ENCODE measurements at places on chromosomes 6 and 20.

GRCh38 chr6:85561750-85562357 is 31.8 kb downstream of the SNX14 start:
- no peak for DNase-seq

GRCh38 chr6:150897400-150897943 is 32.0 kb downstream of the MTHFD1L start:
- DNase-seq = no peak

DNA sequence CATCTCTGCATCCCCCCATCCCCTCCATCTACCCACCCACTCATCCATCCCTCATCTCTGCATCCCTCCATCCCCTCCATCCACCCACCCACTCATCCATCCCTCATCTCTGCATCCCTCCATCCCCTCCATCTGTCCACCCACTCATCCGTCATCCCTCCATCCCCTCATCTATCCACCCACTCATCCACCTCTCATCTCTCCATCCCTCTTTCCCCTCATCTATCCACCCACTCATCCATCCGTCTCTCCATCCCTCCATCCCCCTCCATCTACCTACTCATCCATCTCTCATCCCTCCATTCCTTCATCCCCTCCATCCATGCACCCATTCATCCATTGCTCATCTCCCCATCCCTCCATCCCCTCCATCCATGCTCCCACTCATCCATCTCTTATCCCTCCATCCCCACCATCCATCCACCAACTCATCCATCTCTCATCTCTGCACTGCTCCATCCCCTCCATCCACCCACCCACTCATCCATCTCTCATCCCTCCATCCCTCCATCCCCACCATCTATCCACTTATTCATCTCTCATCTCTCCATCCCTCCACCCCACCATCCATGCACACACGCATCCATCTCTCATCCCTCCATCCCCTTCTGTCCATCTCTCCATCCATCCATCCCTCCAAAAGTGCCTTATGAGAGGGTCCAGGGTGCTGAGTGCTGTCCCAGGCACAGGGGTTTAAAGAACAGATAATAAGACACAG is 51.4 kb downstream of the WDR27 start:
- no peak for DNase-seq

DNA sequence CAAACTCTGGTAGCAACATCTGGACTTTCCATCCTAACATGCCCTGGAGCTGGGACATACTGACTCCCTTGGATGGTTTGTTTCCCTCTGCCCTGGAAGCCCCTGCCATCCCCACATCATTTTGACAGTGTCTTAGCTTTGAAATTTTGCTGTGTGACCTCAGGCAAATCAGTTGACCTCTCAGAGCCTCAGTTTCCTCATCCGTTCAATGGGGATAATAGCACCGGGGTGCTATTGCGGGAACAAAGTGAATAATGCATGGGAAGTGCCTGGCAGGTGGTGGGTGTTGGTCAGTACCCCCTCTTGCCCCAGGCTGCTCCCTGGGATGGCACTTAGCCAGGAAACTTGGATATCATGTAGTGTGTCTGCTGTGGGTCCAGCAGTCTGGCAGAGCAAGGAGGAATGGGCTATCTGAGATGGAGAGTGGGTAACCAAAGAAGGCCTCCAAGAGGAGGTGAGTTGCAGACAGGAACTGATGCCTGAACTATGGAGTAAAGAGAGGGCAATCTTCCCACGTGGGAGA is 88.6 kb downstream of the MRPL14 start:
- no peak for DNase-seq

DNA sequence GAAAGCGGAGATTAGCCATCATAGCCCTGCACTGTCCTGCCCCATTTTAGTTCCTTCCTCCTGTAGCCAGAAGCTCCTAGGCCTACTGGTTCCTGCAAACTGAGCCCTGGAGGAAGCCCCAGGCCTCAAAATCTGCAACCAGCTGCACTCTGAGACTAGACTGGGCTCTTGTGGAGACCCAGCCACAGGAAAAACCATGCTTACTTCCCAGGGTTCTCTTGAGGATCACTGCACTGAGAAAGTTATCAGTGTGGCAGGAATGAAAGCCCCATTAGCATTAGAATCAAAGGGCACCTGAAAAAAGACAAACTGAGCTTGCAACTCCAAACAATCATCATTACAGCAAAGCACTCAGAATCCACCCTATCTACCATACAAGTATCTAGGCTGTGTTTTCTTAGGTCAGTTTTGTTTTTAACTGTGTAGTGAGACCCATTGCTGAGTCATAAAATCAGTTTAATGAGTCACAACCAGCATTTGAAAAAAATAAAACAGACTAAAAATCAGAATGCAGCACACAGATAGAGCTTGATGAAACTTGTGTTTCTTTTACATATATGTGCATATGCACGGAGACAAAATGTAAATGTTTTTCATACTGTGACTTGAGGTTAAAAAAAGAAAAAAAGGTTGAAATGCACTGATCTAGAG is 91.0 kb downstream of the UNC5CL start:
- DNase-seq = no peak

DNA sequence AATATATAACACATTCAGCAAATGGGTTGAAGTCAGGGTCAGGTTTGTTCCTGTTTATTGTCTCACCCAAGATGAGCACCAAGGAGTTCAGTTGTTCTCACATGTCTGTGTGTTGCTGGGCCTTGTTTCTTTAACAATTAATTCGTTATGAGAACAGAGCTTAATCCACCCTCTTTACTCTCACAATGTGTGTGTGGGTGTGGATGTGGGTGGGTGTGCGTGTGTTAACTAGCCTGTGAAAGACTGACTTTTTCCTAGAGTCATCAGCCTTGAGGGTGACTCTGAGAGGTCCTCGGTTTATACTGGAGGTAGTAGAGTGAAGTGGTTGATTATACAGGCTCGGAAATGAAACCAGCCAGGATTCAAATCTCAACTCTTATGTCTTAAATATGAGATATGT is 672.1 kb downstream of the MAFB start:
- no peak for DNase-seq

DNA sequence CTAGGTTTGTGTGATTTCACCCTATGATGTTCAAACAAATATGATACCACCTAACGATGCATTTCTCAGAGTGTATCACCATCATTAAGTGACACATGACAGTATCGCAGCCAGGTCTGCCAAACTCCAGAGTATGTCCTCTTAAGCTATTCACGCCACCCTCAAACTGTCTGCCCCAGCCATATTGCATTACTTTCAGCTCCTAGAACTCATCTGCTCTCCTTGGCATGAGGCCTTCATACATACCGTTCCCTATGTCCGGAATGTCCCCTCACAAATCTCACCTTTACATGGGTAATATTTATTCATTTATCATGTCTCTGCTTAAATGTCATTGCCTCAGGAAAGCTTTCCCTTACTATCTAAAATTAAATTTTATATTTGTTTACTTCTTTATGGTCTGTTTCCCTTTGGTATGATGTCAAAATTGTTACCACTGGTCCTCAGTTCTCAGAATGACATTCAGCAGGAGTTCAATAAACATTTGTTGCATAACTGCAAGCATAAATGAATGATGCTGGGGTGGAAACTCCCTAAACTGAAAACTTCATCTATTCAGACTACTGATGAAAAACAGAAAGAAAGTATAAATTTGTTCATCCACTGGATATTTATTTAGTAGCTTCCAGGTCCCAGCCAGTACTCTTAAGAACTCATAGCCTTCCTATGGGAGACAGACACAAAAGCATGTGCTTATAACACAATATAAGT is 3.2 kb downstream of the SESN1 start:
- DNase-seq = no peak

DNA sequence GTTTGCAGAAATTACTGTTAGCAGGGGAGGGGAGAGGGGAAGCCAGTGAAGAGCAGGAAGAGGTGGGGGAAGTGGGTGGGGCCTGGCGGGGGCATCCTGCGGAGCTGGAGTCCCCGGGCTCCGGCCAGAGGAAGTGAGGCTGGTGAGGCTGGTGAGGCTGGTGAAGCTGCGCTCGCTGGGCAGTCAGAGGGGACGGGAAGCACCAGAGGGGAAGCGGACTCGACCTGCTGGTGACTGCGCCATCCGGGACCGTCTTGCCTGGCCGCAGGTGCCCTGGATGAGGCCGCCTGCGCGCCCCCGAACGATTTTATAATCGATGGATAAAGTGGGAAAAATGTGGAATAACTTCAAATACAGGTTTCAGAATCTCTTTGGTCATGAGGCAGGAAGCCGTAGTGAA is 635.3 kb upstream of the MARCKS start:
- no peak for DNase-seq

DNA sequence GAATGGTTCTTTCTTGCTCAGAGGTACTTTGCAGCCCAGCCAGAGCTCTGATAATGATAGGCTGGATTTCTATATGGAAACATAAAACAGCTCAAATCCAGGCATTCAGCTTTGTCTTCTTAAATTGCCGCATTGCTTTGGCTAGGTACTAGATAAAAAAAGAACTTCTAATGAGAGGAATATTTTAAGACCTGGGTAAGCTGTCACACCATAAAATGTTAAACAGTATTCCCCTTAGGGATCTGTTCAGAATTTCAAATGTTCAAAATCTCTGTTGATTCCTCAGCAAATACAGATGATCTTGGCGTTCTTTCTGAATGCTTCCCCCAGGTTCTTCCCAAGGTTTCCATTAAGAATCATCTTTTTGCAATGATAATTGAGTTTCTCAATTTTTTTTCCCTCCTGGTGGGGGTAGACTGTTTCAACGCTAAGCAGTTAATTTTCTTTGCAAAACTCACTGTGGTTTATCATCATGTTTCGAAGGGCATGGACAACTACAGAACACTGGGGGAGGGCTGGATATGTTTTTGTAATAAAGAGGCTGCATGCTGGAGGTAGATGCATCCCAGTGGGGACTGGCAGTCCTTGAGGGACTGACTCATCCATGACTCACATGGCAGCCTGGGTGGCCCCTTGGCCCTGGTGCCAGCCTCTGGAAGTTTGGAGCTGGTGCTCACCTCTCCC is 31.0 kb downstream of the TIAM2 start:
- no peak for DNase-seq

DNA sequence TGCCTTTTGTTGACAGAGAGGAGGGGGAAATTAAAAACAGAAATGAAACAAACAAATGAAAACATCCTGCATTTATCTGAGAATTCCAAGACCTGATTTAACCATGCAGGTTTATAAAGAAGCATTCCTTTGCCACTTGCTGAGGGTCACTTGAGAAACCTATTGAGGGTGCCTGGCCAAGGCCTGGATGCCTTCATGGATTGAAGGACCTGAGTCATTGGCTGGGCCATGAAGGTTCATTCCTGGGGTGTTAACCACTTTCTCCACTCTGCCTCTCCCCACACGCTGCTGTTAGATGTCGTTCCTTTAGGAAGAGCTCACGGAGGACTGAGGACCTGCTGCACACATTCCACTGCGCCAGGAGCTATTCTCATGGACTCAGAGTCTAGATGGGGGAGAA is 49.7 kb downstream of the DAAM2 start:
- DNase-seq = no peak

GRCh38 chr6:89583559-89583958 is 55.0 kb downstream of the LYRM2 start:
- DNase-seq = no peak

GRCh38 chr6:40778196-40778595 is 191.0 kb upstream of the LRFN2 start:
- no peak for DNase-seq

DNA sequence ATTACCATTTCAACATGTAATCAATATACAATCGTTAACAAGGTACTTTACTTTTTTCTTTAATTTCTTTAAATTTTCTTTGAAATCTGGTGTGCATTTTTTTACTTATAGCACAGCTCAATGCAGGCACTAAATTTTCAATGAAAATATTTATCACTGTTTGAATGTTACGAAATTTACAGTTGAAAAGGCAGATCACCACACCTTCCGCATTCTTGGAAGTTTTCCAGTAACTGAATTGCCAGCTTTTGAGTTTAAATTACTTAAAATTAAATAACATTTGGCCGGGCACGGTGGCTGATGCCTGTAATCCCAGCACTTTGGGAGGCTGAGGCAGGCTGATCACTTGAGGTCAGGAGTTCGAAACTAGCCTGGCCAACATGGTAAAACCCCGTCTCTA is 309.9 kb downstream of the BMP7 start:
- no peak for DNase-seq

- no peak for DNase-seq
Measured at GRCh38 chr6:93036835-93037234, 382.5 kb downstream of the EPHA7 start.

DNA sequence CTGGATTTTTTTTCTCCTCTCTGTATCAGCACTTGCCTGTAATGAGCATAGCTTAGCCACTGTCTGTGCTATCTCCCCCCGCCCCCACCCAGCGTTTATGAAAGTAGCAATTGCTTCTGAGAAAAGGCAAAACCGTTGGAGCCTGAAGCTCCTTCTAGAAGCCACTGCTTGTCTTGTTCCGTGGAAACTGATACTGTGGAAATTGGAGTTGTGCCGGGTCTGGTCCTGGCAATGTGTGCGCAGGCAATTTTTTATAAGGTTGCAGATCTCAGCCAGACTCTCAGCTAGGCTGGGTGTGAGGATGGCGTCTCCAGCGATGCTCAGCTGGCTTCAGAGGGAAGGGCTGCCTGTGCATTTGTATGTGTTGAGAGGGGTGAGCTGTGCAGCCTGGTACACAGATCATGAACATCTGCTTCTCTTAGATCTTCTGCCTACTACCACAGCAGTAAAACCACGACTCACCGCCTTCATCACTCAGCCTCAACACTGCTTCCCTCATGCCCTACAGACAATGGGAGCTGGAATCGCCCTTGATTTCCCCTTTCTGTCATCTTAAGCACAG is 72.4 kb upstream of the GTSF1L start:
- no peak for DNase-seq

GRCh38 chr6:21049148-21049547 is 514.9 kb downstream of the CDKAL1 start:
- no peak for DNase-seq

- no peak for DNase-seq
Measured at GRCh38 chr6:90266905-90267621, 29.6 kb downstream of the BACH2 start.

GRCh38 chr6:31621991-31622390 is 1.5 kb downstream of the PRRC2A start:
- no peak for DNase-seq

DNA sequence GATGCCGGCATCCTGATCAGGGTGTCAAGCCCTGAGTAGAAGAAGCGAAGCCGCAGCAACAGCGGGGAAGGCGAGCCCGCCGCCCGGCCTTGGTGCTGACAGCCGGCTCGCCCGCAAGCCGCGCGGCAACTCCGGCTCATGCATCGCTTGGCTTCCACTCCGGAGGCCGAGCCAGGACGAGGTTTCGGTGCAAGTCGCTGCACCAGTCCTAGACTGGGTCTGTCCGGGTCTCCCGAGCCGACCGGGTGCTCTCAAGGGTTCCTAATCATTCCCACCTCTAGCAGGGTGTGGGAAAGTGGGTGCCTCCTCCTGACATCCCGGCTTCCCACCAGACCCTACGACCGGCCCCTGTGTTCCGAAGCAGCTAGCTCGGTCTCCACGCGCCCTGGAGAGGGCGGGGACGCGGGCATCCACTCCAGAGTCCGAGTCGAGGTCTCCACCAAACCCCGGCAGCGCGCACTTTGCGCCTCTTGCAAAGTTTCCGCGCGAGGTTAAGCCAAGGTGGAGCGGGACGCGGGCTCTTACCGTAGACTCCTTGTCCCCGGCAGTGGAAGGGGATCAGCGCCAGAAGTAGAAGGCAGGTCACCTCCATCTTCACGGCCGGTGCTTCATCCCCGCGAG is 1.4 kb downstream of the MDGA1 start:
- DNase-seq = peak; percentile 12

Data from stimulated activated naive CD4-positive, alpha-beta T cell treated with Interleukin-2 at 50 U/mL for 16 hours (primary cell).